CD4-positive, alpha-beta T cell treated with Interleukin-6 at 100 ng/mL for 8 hours (primary cell): ENCODE measurements at places on chromosomes 1 and 21.

- no peak for DNase-seq
Observed at GRCh38 chr1:201511396-201511940, 4.5 kb upstream of the CSRP1 start.

GRCh38 chr21:23718446-23719285 lies 1888.6 kb downstream of the MRPL39 start:
- DNase-seq = no peak

DNA sequence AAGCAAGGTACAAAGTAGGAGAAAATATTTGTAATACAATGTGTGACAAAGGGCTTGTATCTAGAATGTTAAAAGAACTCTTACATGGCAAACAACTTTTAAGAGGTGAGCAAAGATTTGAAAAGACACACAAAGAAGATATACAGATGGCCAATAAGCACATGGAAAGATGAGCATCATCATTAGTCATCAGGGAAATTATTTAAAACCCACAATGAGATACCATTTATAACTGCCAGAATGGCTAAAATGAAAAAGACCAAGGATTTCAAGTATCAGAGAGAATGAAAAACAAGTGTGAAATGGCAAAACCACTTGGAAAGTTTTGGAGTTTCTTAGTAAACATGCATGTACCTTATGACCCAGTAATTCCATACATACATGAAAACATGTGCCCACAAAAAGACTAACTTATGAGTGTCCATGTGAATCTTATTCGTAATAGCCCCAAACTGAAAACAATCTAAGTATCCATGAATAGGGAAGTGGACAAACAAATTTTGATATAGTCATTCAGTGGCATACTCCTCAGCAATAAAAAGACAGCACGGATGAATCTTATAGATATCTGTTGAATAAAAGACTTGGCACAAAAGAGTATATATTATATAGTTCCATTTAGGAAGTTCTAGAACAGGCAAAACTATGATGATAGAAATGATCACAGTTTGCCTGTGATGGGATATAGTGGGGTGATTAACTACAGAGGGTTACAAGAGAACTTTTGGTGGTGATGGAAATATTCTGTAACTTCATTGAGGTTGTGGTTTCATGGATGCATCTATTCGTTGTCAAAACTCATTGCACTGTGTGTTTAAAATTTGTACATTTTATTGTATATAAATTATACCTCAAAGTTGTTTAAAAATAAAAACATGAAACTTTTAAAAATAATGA lies 82.0 kb downstream of the DISP1 start:
- DNase-seq = no peak

DNA sequence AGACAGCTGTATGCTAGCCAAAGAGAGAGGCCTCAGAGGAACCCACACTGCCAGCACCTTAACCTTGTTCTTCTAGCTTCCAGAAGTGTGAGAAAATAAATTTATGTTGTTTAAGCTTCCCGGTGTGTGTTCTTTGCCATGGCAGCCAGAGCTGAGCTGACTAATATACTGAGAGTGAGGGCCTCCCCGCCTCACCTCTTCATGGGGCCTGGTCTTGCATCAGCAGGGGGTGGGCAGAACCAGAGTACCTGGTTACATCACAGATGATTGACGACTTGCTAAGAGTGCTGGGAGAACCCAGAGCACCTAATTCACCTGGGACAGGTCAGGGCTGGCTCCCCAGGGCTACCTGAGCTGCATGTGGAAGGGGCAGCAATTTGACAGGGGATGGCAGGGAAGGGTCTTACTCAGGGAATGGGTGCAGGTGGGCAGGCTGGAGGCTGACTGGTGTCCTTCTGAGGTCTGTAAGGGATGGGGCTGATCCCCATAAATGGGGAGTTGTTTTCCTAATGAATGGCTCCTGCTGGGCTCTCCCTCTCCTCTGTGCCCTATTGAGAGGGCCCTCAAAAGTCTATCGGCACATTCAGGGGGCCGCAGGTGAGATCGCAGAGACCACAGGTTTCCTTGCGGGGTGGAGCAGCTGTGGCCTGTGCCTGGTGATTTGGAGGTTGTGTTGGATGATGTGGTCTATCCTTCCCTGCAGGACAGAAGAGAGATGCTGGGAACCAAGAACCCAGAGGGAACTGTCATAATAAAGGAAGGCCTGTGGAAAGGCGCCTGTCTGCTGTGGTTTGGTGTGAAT lies 60.6 kb upstream of the ETV3 start:
- no peak for DNase-seq

- DNase-seq = no peak
Observed at GRCh38 chr1:21874778-21875547, 62.1 kb downstream of the HSPG2 start.

- DNase-seq = no peak
Observed at GRCh38 chr1:230138561-230139239, 71.7 kb downstream of the GALNT2 start.

DNA sequence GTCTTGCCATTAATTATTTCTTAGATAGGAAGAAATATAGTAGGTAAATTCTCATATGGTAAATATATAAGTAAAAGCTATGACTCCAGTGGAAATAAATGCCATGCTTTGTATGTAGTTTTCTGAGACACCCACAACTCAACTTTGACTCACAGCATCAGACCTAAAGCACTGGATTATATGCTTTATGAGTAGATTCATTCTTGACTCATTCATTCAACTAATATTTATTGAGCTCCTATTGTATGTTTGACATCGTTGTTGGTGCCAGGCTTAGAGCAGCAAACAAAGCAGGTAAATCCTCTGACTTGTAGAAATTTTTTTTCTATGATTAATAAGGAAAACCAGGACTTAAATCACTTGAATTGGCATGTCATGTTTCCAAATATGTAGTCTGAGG lies 211.4 kb downstream of the PTPRC start:
- DNase-seq = no peak

- no peak for DNase-seq
Observed at GRCh38 chr21:35775778-35776544, 284.4 kb downstream of the SETD4 start.

DNA sequence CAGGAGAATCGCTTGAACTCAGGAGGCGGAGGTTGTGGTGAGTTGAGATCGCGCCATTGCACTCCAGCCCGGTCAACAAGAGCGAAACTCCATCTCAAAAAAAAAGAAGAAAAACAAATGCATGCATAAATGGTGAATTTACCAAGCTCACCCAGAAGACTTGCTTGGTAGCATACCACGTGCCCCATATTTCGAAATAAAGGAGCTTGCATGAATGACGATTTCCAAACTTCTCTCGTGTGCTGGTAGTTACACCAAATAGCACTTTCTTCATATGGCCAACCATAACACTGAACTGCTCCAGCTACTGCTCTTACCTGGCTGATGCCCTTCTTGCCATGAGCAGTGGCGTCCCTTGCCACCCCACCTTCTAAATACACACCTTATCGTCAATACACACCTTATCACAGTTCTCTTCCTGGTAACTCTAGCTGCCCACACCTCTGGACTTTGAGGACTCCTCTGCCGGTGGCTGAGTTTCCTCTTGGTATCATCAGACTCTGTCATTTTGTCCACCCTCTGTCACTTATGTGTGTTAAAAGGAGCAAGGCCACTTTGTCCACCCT lies 2.8 kb downstream of the DOP1B start:
- no peak for DNase-seq

DNA sequence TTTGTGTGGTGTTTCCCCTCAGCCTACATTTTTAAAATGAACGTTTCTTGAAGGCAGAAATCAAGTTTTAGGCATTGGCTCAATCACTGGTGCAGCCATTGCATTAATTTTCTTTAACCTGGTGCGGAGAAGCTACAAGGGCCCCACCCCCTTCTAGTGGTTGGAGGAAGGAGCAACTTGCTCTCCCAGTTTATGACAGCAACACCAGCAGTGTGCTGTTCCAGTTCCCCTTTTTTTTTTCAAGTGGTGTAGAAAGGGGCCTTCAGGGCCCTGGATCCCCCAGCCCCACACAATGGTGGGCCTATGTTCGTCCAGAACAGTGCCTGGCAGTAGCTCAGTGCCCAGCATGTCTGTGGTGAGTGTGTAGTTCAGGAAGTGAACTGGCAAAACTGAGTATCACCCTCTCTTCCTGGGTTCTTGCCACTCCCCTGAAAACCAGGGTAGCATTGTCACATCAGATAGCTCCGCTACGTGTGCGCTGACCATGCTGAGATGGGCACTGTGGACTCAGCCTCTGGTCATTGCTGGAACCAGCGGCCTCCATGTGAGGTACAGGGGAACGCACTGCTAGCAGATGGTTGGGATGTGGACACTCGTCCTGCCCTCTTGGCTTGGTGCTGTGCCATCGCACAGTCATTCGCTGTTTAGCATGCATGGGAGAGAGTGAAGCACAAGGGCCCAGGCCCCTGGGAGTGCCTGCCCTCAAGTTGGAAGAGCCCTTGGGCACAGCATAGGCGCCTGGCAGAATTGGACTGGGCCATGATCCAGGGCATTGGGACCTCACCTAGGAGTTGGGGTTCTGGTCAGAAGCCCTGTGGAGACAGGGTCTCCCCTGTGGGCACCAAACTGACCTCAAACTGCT lies 7.2 kb downstream of the ARF1 start:
- DNase-seq = no peak

DNA sequence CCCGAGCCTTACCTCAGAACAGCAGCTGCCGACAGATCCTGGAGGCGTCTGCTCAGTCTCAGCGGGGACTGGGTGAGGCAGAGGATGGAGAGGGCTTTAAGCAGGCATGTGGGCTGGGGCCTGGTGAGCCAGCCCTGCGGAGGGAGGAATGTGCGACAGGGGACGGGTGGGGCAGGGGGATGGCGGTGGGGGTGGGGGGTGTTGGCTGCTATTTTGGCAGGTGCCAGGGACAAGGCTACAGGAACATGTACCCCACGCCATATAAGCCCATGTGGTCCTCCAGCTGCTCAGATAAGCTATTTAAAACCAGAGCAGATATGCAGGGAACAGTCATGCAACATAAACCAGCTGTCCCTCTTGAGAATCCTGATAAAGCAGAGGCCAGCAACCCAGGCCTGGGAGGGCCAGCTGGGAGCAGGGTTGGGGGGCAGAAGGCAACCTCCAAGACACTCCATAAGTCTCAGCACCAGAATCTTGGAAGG lies at the start of gene TNNT2:
TSS of gene TNNT2 (minus strand) at position 70 of the 482 bp plus-strand sequence. CDS start 4,426 bp downstream, outside the sequence.
- DNase-seq = no peak

GRCh38 chr1:208108646-208109330 lies 135.4 kb downstream of the PLXNA2 start:
- no peak for DNase-seq

DNA sequence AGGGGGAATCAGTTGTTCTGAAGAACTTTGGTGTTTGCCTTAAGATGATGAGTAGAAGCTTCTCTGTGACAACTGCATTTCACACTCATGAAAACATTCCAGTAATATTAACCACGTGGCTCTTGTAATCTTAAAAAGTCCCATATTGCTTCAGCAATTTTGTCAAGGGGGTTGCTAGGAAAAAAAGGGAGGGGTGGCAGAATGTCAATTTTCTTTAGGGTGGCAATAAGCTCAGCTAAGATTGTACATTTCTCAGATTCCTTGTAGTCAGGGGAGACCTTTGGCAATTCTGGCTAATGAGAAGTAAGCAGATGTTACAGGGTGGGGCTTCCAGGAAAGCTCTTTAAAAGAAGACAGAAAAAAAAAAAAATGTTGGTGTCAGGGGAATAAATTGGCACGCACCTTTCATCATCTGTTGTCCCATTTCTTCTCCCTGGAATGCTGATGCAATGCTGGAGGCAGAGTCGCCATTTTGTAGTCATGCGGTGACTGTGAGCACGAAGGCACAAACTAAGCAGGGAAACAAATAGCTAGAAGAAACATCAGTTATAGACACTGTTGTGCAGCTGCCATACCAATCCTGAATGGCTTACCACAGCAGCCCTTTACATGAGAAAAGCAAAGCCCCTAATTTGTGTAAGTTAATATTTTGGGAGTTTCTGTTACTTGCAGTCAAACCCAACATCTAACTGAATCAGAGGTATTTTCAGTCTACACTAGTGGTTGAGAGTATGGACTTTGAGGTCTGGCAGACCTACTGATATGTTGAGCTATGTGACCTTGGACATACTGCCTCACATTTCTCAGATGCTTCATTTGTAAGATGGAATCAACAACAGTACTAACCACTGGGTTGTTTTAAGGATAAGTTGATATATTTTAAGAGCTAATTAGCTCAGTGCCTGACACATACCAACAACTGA lies 56.1 kb upstream of the MRPS6 start:
- no peak for DNase-seq

DNA sequence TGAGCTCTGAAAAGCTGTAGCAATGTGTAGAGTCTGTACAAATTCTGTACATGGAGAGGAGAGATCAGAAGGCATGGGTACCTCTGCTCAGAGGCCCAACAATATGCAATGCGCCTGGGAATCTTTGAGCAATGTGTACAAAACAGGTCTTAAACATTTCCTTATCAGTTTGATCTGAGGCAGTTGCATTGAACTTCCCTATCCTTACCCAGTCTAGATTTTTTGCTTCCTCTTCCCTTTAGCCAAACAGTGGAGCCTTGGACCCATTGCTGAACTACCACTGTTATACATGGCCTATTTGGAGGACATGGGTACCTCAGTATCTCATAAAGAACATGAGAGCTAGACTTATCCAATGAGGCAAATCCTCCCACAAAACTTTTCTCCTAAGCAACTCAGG lies 12.6 kb upstream of the MNDA start:
- DNase-seq = no peak

- DNase-seq = no peak
Observed at GRCh38 chr21:26490771-26491170, 82.3 kb downstream of the CYYR1 start.

GRCh38 chr1:17687145-17687544 lies 68.0 kb upstream of the ACTL8 start:
- DNase-seq = no peak

GRCh38 chr1:61380561-61380960 lies 298.2 kb downstream of the NFIA start:
- DNase-seq = no peak

DNA sequence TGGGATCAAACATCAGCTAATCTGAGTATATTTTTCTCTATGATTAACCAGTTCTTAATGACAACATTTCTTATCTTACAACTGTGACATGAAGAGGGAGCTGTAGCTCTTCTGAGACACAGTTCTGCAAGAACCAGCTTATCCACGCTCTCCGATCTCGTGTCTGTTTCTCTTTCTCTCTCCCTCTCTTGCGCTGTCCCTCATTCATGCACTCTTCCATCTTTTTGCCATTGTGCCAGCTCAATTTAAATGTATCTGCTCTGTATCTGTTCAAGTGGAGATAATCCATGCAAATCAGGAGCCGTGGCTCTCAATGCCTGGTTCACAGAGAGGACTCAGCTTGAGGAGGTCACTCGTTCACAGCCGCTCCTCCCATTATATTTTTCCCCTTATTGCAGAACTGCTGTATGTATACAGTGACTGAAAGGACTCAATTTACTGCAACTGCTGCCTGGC lies 494.7 kb upstream of the ADGRL2 start:
- no peak for DNase-seq
